B cell (primary cell): ENCODE measurements at places on chromosomes 16 and 17. TPM values are rescaled to one million over a fixed set of nuclear protein-coding genes. Genes with fewer than 3 reads are reported as not detected.

GRCh38 chr17:28219771-28220170 is 99.2 kb upstream of the TMEM97 start:
- no peak overlapping the region for H3K27ac ChIP-seq
- no peaks in the 10 kb centered on the region for H3K36me3 ChIP-seq
- no peak for DNase-seq
- H3K4me1 ChIP-seq: no peaks in the 10 kb centered on the region
- no peaks in the 10 kb centered on the region for H3K27me3 ChIP-seq

DNA sequence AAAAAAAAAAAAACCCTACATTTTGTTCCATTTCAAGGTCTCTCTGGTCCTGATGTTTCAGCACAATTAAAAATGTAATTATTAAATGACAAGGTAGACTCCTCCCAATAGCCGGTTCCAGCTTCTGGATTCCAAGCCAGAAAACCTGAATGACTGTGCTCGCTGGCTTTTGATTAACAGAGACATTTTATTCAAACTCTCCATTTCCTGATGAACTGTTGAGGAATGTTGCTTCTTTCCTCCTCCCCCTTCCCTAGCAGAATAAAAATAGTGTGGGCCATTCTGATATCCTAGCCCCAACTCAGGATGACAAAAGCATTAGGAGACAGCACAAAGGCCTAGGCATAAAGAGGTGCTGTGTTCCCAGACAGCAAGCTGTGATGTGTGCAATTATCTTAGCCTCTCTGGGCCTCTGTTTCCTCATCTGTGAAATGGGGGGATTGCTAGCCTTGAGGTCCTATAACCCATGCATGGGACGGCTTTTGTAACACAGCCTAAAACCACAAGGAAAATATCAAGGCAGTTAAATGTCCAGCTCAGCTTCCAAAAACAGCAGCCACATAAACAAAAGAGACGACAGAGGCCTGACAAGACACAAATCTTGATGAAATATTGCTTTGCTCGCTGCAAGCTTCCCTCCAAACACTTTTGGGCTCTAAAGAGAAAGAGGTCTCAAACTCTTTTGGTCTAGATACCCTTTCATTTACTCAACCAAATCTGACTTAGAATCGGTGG is 127.2 kb upstream of the RCVRN start:
- no peak for DNase-seq
- H3K27me3 ChIP-seq: no peaks in the 10 kb centered on the region
- no peak overlapping the region for H3K4me3 ChIP-seq

Gene SLC16A13
- total RNA-seq: 21.7 and 21.9 TPM in 2 replicates

DNA sequence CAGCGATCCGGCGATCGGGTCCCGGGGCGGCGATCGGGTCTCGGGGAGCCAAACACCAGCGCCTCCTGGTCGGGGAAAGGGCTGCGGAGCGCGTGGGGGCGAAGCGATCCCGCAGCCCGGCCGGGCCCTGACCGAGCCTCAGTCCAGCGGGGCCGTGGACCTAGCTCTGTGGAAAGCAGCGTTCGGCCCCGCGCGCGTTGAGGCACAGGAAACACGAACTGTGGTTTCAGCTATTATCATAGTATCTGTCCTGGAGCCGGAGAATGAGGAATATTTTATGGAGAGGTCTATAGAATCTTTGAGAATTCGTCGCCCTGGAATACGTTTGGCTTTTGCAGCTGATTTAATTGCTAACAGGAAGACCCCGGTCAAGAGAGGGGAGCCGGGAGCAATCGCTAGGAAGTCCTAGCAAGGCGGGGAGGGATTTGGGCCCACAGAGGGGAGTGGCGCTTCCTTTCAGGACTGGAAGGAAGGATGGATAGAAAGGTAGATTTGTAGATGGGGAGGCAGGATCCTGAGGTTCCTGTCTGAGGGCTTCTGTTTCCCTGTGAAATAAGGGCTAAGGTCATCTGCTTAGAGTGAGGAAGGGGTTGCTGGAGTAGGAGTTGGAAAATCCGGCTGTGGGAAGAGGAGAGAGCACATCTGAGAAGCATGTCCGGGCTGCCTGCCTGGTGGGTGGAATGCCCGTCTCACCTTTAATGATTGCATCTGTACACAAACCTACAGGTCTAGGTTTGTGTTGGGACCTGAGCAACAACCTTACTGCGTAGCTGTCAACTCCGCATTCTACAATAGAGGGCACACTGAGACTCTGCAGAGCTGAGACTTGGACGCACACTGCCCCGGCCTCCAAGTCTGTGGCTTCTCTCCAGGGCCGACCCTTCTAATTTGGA is 770 bp downstream of the CCNF start:
- H3K27me3 ChIP-seq: no peaks in the 10 kb centered on the region
- DNase-seq: peak; percentile 59
- peaks cover 17% of the 10 kb centered on the region for H3K4me1 ChIP-seq

GRCh38 chr16:77974883-77975282 is 47.5 kb upstream of the CLEC3A start:
- no peak for DNase-seq
- H3K4me1 ChIP-seq: no peaks in the 10 kb centered on the region
- no peak overlapping the region for H3K4me3 ChIP-seq
- H3K27ac ChIP-seq: no peak overlapping the region

DNA sequence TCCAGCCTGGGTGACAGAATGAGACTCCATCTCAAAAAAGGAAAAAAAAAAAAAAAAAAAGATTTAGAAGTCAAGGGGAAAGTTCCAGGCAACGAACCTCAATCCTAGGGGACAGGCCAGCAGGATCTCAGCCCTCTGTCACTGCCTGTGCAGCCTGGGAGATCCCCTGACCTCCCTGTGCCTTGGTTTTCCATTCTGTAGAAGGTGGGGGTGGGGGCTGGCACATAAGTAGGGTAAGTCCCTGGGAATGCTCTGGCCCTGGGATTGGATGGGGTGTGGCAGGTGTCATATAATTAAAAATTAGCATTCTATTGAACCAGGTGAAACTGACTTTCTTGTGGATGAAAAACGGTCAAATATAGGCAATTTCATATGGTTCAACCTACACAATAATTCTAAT is 90.5 kb downstream of the C16orf78 start:
- no peak for DNase-seq
- no peaks in the 10 kb centered on the region for H3K27me3 ChIP-seq
- peaks cover 32% of the 10 kb centered on the region for H3K4me1 ChIP-seq
- no peaks in the 10 kb centered on the region for H3K36me3 ChIP-seq
- no peak overlapping the region for H3K4me3 ChIP-seq
- H3K27ac ChIP-seq: peak overlapping the region; percentile 33

DNA sequence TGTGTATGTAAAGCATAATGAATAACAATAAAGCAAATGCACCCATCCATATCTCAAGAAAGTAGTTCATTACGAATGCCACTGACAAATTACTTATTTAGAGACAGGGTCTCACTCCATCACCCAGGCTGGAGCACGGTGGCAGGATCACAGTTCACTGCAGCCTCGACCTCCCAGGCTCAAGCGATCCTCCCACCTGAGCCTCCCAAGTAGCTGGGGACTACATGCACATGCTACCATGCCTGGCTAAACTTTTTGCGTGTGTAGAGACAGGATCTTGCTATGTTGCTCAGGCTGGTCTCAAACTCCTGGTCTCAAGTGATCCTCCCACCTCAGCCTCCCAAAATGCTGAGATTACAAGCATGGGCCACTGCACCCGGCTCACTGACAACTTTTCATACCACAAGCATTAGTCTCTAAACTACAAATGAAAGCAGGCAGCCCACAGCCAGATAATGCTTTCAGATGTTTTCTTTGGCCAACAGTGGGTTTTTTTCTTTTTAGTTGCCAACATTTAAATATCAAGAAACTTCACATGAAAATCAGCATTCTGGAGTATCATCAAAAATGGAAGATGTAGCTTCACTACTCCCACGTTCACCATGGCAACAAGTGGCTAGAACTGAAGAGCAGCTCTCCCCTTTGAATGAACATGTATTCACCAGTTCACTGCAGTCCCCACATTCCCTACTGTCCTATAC is 7.7 kb downstream of the ARHGAP17 start:
- H3K27me3 ChIP-seq: no peaks in the 10 kb centered on the region
- no peak for DNase-seq
- no peaks in the 10 kb centered on the region for H3K36me3 ChIP-seq
- H3K4me3 ChIP-seq: no peak overlapping the region
- H3K4me1 ChIP-seq: peaks cover 88% of the 10 kb centered on the region

DNA sequence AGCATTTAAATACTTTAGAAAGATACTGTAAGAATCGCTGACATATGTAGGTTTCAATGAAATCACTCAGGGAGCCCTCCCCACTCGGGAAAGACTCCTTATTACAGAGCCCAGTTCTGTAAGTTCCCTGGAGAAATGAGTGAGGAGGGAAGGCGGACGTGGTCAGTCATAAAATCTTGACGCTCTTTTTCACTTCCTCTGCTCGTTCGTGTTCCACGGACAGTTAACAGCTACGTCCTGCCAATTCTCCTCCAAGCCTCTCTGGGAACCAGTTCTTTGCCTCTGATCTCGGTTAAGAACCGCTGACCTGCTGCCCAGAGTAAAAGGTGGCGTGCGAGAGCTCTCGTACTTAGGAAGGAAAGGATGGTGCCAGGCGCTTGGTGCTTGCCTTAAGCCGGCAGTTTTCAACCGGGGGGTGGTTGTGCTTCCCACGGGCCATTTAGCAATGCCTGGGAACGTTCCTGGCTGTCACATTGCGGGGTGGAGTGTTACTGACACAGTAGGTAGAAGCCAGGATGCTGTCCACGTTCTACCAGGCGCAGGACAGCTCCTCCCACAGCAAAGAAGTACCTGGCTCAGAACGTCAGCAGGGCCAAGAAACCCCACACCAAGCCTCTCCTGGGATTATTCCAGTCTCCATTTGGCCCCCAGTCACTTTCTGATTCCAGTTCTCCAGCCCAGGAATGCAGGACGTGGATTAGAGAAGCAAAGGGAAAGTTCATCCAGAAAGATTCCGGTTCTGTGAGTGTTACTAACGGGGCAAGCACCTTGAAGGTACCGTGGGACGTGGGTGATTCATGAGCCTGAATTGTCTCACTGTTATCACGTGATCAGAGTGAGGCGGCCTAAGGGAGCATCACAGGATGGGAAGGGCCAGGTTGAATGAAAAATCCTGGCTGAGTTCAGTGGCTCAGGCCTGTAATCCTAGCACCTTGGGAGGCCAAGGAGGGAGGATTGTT is 87.7 kb downstream of the MRM3 start:
- H3K4me3 ChIP-seq: no peak overlapping the region
- no peaks in the 10 kb centered on the region for H3K4me1 ChIP-seq
- no peak for DNase-seq
- no peaks in the 10 kb centered on the region for H3K36me3 ChIP-seq

- no peaks in the 10 kb centered on the region for H3K36me3 ChIP-seq
- no peaks in the 10 kb centered on the region for H3K4me1 ChIP-seq
- H3K27me3 ChIP-seq: no peaks in the 10 kb centered on the region
- H3K27ac ChIP-seq: no peak overlapping the region
These were observed 531.8 kb upstream of the CDH5 start for GRCh38 chr16:65834688-65835087.

DNA sequence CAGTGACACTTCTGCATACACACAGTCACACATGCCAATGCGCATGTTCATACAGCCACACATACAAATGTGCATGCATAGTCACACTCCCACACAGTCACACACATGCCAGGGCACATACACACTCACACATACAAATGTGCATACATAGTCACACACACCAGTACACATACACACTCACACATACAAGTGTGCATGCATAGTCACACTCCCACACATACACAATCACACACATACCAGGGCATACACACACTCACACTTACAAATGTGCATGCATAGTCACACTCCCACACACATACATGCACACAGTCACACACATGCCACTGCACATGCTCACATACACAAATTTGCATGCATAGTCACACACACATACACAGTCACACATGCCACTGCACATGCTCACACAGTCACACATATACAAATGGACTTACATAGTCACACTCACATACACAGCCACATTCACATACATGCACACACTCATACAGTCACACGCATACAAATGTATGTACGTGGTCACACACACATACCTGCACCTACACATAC is 84.2 kb downstream of the SOCS1 start:
- DNase-seq: no peak
- no peak overlapping the region for H3K4me3 ChIP-seq
- H3K27ac ChIP-seq: no peak overlapping the region
- H3K27me3 ChIP-seq: no peaks in the 10 kb centered on the region
- peaks cover 6% of the 10 kb centered on the region for H3K4me1 ChIP-seq
- H3K36me3 ChIP-seq: peaks cover 38% of the 10 kb centered on the region

GRCh38 chr16:3004319-3004718 is 8.4 kb upstream of the CLDN9 start:
- H3K27ac ChIP-seq: no peak overlapping the region
- H3K4me3 ChIP-seq: no peak overlapping the region
- H3K4me1 ChIP-seq: peaks cover 25% of the 10 kb centered on the region
- DNase-seq: no peak
- H3K36me3 ChIP-seq: no peaks in the 10 kb centered on the region
- no peaks in the 10 kb centered on the region for H3K27me3 ChIP-seq

- no peak overlapping the region for H3K4me3 ChIP-seq
- H3K27ac ChIP-seq: no peak overlapping the region
- DNase-seq: no peak
- no peaks in the 10 kb centered on the region for H3K27me3 ChIP-seq
- no peaks in the 10 kb centered on the region for H3K36me3 ChIP-seq
These were observed 2.9 kb downstream of the CMC2 start for GRCh38 chr16:81003610-81004460.

DNA sequence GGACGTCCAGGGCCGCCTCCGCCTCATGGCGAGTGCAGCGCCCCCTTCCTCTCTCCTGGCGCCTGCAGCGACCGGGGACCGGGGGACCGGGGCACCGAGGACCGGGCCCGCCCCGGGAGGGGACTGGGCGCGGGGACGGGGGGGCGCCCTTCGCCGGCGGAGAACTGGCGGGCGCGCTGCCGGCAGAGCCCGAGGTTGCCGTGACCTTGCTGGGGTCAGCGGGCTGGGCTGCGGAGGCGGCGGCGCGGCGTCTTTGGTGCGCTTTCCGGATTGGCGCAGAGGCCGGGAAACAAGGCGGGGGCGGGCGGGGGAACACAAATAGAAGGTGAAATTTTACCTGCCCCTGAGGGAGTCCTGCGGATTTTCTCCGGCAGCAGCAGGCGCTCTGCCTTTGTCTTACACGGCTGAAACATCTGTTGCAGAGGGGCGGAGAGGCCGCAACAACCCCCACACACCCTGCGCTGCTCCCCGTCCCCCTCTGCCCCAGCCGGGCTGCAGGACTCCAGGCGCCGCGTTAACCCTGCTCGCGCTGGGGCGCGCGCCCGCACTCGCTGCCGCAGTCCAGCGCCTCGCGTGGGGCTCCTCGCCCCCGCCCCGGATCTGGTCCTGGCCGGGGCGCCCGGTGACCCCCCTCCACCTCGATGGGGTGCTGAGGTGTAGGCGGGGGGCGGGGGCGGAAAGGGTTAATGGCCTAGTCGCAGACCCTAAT is 53.5 kb downstream of the SREBF1 start:
- peaks cover 27% of the 10 kb centered on the region for H3K4me1 ChIP-seq
- no peak overlapping the region for H3K27ac ChIP-seq
- peak overlapping the region; percentile 54 for H3K4me3 ChIP-seq

- peaks cover 58% of the 10 kb centered on the region for H3K4me1 ChIP-seq
- peak; percentile 37 for DNase-seq
- no peaks in the 10 kb centered on the region for H3K36me3 ChIP-seq
- no peaks in the 10 kb centered on the region for H3K27me3 ChIP-seq
- peak overlapping the region; percentile 44 for H3K27ac ChIP-seq
These were observed 26.6 kb downstream of the ARHGAP27 start for GRCh38 chr17:45406107-45406506.

Gene MGAT5B
- total RNA-seq: 37.8 and 41.4 TPM in 2 replicates

- H3K4me1 ChIP-seq: peaks cover 54% of the 10 kb centered on the region
- H3K36me3 ChIP-seq: peaks cover 3% of the 10 kb centered on the region
- peak; percentile 77 for DNase-seq
- peak overlapping the region; percentile 89 for H3K27ac ChIP-seq
- H3K27me3 ChIP-seq: no peaks in the 10 kb centered on the region
These were observed 22.9 kb upstream of the PECAM1 start for GRCh38 chr17:64413513-64413912.

GRCh38 chr17:76121932-76122430 is 18.4 kb upstream of the EXOC7 start:
- no peak overlapping the region for H3K27ac ChIP-seq
- no peaks in the 10 kb centered on the region for H3K36me3 ChIP-seq
- peak; percentile 49 for DNase-seq
- no peak overlapping the region for H3K4me3 ChIP-seq
- H3K4me1 ChIP-seq: peaks cover 21% of the 10 kb centered on the region
- no peaks in the 10 kb centered on the region for H3K27me3 ChIP-seq
